Activated T-helper 9 cell treated with anti-CD3 and anti-CD28 coated beads, Interleukin-2, amount 50 U/mL, for 16 hours (primary cell): ENCODE measurements at places on chromosomes 6 and 20.
A peak's percentile ranks its signal among the peaks of the same experiment; 100 is the strongest.

GRCh38 chr6:87514831-87515230 is 42.1 kb downstream of the SLC35A1 start:
- no peak for DNase-seq

DNA sequence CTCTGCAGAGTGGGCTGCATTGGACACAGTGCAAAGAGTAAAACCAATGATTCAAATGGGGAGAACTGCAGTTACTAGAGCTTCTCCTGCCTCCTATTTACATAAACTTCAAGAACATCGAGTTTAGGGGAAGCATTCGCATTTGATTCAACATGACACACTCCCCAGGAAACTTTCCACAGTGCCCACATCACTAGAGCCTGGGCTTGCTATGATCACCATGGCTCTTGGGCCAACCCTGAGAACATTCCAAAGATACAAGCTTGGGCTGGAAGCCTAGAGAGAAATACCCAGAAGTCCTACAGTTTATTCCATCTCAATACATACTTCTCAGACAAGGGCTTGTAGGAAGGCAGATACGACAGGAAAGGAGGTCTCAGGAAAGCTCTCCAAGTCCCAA is 337.9 kb downstream of the CD83 start:
- DNase-seq: no peak

DNA sequence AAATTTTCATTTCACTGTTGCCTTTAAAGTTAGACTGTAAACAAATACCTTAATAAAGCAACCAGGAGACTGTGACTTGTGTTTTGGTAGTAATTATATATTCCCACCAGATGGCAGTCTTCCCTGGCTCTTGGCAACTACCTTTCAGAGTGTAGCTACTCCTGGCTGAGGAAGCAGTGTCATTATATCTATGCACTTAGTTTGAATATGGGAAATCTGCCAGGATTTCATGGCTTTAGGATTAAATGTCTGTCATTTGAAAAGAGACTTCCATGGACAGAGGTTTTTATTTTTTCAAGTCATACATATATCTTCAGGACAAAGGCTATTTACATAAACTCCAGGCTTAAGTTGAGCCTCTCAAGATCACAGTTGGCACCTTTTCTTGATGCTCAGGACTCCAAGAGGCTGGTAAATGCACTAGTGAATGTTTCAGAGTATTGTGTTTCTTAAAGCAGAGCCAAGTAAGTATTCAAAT is 160.1 kb downstream of the C6orf58 start:
- DNase-seq: peak; percentile 1

GRCh38 chr6:30889921-30890645 is 5.8 kb downstream of the DDR1 start:
- no peak for DNase-seq

GRCh38 chr6:132725947-132726607 is 12.2 kb upstream of the VNN1 start:
- DNase-seq: no peak

DNA sequence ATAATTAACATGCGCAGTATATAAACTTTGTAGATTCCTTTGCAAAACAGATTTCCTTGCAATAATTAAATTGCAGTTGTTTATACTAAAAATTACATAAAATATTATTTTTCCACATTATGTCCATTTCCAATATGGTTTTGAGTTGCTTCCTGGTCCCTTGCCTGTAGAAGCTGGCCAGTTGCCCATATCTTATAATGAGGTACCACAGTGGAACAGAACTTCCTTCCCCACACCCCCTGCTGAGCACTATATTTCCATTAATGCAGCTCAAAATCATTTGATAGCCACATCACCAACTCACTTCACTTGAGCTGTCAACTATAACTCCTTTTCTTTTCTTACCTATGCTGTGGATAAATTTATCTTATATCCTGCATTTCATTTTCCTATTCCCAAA is 194.6 kb downstream of the DST start:
- DNase-seq: no peak

GRCh38 chr6:37822851-37823682 is 3.5 kb downstream of the ZFAND3 start:
- DNase-seq: no peak

- DNase-seq: no peak
These were observed 75.1 kb upstream of the SYNJ2 start for GRCh38 chr6:157906537-157907061.

GRCh38 chr6:80636689-80637088 is 530.2 kb downstream of the BCKDHB start:
- DNase-seq: no peak

- DNase-seq: no peak
These were observed 13.5 kb downstream of the MBOAT1 start for GRCh38 chr6:20198775-20199174.

- DNase-seq: no peak
These were observed 22.3 kb downstream of the ILRUN start for GRCh38 chr6:34674268-34674639.

- no peak for DNase-seq
These were observed 44.5 kb upstream of the RPS6KA2 start for GRCh38 chr6:166671434-166672081.

DNA sequence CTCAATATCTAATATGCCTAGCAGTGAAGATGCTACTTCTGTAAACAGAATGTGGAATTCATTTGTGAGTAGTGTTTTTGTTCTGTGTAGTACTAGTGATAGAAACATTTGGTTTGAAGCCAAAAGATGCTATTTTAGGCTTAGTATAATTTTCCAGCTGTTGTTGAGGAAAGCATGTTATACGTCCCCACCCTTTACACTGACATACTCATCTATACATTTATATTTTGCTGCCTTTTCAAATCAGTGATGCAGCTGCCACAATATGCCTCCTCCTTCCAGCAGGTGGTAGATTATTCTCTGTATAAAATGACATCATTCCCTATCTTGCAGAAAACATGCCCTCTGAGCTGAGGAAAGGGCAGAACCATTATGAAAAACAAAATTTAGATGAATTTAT is 1217.6 kb upstream of the GJE1 start:
- DNase-seq: no peak

DNA sequence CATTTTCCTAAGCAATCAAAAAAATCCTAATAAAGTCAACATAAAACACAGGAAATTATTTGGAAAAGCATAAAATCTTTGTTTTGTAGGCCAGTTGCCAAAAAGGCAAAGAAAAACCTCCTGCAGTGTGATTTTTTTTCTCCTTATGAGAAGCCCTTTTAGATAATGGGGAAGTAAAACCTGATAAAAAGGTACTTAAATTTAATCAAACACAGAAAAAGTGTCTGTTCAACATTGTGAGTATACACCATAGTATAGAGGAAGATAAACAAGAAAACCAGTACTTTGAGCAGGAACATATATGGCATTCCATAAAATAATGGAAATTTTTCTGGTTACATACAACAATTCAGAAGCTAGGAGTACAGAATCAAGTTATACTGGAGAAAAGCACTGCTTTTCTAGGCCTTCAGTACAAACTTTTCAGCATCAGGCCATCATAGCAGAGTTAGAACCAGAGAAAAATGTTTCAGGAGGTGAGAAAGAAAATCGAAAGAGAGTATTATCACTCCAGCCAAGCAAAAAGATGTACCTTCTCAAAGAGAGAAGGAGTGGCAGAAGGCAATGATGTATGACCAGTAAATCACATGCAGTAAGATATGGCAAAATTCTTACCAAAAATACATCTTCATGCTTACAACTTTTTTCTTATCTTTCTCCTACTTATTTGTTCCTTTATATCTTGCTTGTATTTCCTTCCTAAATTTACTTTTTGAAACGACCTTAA is 494.9 kb downstream of the KIF16B start:
- no peak for DNase-seq

GRCh38 chr20:63253438-63254231 is 628 bp downstream of the NKAIN4 start:
- no peak for DNase-seq

DNA sequence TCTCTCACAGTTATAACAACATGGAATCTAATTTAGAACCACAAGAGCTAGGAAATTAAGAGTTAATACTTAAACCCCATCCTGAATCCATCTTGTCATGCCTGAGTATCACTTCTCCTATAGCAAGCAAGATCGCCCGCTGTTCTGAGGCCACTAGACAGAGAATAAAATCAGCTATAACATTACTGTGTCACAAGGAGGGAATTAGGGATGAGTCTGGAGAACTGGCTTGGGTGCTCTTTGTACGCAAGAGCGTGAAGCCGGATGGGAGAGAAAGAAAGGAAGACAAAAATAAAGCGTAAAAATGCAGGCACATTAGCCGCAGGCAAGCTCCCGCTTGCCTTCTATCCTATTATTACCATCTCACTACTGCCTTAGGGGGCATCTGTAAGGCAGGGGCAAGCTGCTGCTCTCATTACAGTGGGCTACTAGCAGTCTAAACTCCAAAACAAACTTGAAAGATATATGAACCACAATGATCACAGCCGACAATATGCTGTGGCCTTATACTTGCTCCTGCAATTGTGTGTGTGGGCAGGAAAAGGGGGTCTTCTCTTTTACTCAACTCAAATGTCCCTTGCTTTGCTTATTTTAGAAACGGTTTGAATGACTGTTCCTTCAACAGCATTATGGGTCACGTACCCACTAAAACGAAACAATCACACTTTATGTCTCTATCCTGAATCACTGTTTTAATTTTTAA is 81.9 kb downstream of the GJA10 start:
- no peak for DNase-seq

DNA sequence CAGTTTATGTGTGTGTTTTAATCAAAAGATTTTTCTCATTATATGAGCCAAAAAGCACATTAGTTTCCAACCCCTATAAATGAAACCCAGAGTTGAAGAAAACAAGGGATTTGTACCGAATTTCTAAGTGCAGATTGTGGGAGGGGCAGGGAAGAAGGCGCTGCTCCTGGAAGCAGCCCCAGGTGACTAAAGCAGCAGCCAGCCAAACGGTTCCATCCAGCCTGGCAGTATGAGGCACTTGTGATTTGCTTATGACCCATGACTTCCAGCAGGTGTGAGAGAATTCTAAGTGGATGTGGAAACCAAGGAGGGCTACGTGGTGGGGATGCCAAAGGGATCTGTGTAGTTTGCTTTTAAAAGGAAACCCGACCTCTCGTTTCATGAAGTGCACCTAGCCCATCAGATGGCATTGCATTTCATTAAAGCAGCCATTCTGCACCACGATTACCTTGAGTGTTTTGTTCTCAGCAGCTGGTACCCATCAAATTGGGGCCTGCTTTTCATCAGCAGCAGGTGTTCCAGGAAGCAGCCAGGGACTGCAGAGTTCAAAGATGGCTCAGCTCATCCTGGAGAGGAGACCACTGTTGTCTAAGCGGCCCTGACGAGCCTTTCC is 79.1 kb downstream of the DTD1 start:
- no peak for DNase-seq

DNA sequence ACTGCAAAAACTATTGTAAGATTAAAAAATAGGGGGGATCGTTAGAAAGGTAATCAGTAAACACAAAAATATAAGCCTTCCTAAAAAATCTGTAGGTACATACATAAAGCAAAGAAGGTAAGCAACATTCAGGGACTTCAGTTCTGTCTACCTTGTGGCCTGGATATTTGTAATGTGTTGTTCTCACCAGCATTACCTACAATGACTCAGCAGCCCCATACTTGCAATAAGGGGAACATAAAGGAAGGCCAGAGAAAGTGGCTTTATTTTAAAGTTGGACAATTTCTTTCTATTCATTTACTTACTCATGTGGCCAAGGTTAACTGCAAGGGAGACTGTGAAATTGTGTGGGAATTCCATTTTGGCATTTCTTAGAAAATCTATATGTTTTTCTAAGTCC is 277.2 kb upstream of the PREP start:
- DNase-seq: no peak

DNA sequence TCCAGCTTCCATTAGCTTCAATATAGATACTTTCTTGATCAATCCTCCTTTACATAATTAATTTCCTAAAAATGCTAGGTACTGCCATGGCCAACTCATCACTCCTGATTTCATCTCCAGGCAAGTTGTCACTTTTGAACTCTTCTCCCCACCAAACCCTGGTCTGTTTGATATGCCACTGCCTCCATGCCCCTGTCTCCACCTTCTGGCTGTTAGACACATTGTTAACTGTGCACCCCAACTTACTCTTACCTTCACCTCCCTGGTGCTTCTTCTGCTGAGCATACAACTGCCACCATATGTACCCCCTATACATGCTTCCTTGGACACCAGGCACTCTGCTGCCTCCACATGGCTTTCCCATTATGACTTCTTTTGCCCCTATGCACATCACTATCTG is 21.9 kb upstream of the AIG1 start:
- DNase-seq: no peak

DNA sequence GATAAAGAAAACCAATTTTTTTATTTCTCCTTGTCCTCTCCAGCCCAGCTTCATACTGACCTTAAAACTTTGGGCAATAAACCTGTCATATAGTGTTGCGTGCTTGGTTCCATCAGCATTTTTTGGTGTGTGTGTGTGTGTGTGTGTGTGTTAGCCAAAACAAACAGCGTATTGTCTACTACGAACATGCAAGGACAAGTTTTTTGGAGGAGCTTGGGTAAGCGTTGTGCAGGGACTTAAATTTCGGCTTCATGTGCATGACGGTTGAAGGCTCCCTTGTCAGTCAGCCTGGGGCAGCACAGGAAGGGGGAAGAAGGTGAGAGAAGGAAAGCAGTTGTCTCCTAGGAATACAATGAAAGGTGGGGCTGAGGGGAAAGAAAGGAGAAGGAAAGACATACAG is 62.0 kb upstream of the PAX1 start:
- DNase-seq: no peak

- DNase-seq: no peak
These were observed 64.6 kb downstream of the MAN1A1 start for GRCh38 chr6:119284861-119285521.

DNA sequence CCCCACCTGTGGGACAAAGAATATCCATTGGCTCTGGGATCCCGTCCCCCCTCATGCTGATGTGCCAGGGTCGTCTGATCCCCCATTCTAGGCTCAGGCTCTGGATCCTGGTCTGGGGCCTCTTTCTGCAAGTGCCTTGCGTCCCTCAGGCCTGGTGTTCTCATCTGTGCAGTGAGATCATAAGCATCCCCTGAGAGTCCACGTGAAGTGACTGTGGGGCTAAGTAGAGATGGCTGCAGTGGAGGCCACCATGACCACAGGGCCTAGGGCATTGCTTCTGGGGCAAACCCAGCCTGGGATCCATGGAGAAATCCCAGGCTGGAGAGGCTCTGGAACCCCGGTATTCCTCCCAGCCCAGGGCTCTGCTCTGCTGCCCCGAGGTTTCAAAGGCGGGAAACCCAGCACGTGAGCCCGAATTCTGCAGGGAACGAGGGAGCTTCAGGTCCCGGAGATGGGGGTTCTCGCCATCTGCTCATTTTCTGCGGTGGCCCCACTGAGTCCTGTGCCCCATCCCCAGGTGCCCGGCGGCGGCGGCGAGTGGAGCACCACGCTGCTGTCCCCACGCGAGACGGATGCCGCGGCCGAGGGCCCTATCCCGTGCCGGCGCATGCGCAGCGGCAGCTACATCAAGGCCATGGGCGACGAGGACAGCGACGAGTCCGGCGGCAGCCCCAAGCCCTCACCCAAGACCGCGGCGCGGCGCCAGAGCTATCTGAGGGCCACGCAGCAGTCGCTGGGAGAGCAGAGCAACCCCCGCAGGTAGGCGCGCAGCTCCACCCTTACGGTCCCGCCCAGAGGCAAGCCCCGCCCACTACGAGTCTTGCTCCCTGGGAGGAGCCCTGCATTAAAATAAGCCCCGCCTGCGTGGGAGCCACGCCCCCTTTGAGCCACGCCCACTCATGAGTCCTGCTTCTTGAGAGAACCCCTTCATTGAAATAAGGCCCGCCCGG is 105.5 kb upstream of the MYL9 start:
- peak; percentile 81 for DNase-seq
